Stimulated activated CD8-positive, alpha-beta memory T cell treated with anti-CD3 and anti-CD28 coated beads, Interleukin-15, amount 100 ng/mL, for 1 hour (primary cell): ENCODE measurements at places on chromosomes 3 and 15.

- DNase-seq, result no peak
These were observed 30.5 kb upstream of the PXYLP1 start for GRCh38 chr3:141201122-141201521.

DNA sequence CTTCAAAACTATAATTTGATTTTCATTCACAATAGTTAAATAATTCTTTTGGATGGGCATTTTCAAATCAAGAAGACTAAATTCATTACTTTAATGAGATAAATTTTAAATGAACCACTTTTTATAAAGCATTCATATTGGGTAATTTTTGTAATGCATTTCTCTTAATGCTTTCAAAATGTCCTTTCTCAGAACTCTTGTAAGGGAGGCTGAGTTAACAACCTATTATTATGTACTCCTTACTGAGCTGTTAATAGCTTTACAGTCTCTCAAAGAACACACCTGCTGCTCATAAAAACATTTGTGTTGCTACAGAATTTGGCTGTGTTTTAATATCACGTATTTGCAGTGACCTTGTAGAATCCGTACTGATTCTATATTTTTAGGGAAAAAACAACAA is 334.0 kb upstream of the ARL6 start:
- no peak for DNase-seq

DNA sequence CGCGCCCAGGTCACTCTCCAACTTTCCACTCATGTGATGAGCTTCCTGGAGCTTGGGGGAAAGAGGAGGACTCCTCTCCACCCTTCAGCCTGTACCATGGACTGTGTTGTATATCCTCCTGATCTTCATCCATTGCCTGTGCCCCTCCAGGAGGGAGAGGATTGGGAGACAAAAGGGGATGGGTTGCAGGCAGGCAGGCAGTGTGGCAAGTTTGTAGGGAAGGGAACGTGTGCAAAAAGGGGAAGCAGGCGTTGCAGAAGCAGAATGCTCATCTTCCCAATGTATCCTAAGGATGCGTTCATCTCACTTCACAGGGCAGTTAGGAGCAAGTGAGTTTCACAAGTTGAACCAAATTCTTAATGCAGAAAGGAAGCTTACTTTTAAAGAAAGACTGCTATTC is 28.1 kb upstream of the GHSR start:
- no peak for DNase-seq

DNA sequence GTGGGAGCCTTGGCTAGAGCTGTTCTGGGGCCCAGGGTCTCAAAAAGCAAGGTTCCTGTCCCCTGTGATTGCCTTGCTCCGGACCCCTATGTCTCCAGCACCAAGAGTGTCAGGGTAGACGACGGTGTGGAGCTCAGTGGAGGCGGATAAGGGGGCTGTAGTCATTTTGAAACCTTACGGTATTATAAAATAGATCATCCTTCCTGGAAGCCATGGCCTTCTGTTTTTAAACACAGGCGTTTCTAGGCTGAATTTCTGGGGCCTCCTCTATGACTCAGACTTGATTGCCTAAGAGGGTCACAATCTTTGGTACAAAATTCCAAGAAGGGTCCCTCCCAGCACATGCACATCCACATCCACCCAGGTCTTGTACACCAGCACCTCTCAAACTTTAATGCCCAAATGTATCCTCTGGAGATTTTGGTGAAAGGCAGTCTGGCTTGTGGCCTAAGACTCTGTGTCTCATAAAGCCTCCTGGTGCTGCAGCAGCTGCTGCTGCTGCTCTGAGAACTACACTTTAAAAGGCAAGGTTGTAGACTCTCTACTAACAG is 70.5 kb upstream of the XCR1 start:
- no peak for DNase-seq

- no peak for DNase-seq
These were observed 374.2 kb upstream of the BCHE start for GRCh38 chr3:166211451-166211850.

DNA sequence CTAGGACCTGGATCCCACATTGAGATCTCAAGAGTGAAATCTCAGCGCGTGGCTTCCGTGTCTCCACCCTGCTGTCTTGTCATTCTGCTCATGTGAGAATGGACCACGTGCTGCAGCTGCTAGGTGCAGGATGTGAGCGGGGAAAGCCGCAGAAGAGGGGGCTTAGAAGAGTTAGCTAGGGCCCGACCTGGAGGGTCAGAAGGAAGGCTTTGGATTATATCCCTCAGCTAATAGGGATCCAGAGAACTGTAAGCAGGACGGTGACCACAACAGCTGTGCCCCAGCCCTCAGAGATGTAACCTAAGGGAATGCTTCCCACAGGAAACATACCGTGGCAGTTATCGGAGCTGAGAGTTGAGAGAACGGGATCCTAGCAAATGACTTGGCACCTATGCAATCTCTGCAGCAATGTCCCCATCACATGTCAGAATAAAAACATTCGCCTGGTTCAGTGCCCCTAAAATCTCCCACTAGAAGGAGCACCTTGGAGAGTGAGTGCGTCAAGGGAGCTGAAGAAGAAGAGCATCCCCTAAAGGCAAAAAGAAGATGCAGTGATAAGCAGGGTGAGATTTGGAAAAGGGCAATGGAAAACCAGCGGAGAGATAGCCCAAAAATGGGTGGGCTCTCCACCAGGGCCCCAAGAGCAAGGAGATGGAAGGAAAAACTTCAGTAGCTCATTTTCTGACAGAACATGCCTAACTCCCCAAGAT is 76.9 kb upstream of the ST8SIA2 start:
- no peak for DNase-seq

GRCh38 chr15:67899596-67900283 is 59.9 kb upstream of the RNU6-1 start:
- DNase-seq, result no peak

GRCh38 chr3:8768364-8769087 is 887 bp downstream of the OXTR start:
- no peak for DNase-seq

GRCh38 chr15:24067733-24068501 is 380.8 kb upstream of the NDN start:
- DNase-seq, result no peak
